SK-N-MC (cell line): ENCODE measurements at places on chromosomes 3 and 15.

DNA sequence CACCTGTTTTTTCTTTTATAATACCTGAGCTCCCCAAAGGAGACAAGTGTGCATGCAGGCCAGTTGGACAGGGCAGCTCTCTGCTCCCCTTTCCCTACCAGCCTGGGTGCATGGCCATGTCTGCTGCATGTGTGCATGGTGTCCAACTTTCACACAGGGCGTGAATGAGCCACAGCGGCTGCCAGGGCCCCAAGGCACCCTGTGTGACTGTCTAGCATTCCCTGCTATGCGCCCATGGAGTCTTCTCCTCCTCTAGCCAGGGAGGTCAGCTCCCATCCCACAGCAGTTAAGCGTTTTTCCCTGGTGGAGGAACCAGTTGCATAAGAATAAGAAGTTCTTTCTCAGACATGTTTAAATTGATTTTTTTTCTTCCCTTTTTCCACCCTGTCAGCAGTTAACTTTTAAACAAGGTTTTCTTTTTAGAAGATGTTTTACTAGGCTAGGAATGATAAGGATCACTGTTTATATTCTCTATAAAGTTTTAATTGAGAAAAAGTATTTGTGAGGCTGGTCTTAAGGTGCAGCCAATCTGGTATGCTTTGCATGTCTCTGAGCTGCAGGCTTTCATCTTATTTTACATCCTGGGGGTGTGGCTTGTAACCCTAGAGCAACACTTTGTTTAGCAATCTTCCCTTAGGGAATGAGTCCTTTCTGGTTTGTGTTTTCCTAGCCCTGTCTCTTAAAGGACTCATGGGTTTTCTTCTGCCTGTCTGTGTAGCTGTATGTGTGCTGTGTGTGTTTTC is 20.5 kb upstream of the OR5H1 start:
- peak; percentile 6 for DNase-seq

DNA sequence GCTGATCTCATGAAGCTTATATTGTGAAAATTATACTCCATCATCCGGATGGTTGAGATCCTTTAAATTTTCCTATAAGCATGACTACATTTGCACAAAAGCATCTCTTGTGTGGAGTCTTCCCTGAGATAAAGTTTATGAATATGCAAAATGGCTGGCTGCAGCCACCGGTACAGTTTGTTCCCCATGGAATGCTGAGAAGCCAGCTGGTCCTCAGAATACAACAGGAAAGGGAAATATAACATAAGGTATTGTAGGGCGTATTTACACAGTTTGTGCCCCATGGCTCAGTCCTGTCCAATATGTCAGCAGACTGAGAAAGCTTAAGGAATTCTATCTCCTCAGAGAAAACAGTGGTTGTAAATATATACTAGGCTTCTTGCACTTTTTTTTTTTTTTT is 468.6 kb downstream of the CNTN6 start:
- no peak for DNase-seq

GRCh38 chr3:160369784-160370183 is 29.2 kb downstream of the IFT80 start:
- DNase-seq = no peak

DNA sequence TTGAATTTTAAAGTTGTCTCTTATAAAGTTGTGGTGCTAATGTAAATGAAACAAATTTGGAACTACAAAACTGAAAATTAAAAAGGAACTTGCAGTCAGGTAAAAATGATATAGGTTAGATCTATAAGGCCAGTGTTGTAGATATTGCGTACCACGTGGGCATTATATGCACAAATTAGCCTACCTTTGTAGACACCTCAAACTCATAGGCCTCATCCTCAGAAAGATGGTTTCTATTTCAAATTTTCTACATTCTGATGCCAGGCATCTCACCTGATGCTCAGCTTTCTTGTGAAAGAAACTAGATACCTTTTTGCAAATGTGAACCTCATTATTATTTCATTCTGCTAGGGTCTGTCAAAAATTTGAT is 25.6 kb downstream of the TMEM207 start:
- DNase-seq = no peak

DNA sequence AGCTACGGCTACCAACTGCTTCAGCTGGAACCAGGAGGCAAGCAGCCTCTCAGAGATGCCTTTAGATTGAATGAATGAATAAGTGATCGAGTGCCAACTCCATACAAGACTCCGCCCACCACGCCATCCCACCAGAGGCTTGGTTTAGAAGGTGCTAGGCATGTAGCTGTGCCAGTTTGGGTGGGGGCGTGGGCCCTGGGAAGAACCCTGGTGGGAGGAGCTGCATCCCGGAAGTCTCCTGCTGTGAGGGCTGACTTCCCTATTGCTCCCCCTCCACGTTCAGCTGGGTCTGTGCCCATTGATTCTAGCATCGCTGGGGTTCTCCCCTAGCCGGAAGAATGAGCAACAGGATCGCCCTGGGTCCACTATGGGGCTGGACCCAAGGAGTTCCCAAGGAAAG is 20.9 kb downstream of the LINGO1 start:
- peak; percentile 70 for DNase-seq

- no peak for DNase-seq
These were observed 27.1 kb downstream of the CPN2 start for GRCh38 chr3:194323785-194324735.

DNA sequence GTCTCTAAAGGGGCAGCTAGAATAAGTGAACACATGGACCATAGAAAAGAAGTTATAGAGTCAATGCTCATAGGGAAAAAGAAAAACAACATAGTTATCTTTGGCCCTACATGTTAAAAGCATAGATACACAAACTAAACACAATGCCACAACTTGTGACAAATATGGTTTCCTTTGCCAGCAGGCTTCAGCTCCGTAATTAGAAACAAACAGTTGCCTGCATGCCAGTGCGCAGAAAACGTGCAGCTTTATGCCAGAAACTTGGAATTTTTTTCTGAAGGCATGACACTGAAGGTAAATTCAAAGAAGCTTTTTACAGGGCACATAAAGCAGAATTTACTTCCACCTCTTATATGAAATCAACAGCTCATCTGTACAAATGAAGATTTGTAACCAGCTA is 2.2 kb upstream of the CPNE4 start:
- DNase-seq = no peak

DNA sequence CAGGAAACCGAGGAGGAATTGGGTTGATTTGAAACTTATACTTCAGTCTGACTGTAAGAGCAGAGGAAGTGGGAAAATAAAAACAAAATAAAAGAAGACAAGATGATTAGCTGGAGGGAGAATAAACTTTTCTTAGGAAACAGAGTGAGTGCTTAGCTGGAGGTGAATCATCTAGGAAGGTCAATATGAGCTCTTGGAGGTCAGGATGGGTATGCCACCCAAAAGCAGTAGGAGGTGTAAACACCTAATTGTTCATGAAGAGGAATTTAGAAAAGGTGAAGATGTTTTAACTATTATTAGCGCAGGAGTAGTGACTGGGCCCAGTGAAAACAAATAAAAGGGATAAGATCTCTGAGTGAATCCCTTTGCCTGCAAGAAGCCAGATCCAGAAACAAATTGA is 39.9 kb upstream of the ARL14 start:
- DNase-seq = no peak
